NCI-H1930 (cell line): ENCODE measurements at places on chromosomes 11 and 22.

- DNase-seq = no peak
Measured at GRCh38 chr11:118028626-118029025, 42.4 kb downstream of the IL10RA start.

- no peak for DNase-seq
Measured at GRCh38 chr11:62559204-62559603, 12.6 kb upstream of the AHNAK start.

DNA sequence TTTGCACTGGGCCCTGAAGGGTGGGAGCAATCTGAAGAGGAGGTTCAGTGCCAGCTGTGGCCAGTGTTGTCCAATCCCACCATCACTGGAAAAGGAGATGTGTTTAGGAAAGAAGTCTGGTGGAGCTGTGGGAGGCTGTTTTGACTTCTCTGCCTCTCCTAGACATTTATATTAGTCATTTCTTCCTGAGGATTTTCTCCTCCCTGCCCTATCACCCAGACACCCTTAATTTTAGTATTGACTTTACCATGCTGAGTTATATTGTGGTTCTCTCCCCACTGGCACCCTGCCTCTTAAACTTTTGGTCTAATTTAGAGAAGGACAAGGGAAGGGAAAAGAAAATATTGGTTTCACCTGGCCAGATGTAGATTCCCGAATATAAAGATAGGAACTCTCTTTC is 159.1 kb downstream of the WNT11 start:
- DNase-seq = no peak

DNA sequence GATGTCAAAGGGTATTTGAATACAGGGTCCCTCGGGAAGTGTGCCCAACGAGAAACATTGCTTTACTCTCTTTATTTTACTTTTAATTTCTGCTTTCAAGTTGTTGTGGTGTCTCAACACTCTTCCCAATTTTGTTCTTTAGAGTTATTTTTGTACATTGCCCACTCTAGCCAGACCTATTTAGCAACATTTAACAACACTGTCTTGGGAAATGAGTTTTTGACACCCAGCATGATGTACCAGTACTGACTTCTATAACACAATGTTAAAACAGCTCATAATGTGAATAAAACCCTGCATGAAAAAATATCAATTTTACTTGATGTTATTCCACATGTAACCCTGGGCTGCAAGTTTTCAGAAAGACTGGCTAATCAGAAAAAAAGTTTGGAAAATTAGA is 350.2 kb upstream of the PITPNB start:
- no peak for DNase-seq

- no peak for DNase-seq
Measured at GRCh38 chr22:40340044-40340443, 6.3 kb upstream of the ADSL start.

DNA sequence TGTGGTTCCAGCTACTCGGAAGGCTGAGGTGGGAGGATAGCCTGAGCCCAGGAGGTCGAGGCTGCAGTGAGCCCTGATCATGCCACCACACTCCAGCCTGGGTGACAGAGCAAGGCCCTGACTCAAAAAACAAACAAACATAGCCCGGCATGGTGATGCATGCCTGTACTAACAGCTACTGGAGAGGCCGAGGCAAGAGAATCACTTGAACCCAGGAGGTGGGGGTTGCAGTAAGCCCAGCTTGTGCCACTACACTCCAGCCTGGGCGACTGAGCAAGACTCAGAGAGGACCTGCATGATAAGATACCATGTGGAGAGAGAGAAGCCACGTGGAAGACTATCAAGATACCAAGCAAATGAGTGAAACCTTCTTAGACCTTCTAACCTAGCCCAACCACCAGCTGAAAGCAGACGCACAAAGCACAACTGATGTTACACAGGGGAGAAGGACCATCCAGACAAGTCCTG is 36.1 kb downstream of the AMBRA1 start:
- no peak for DNase-seq

DNA sequence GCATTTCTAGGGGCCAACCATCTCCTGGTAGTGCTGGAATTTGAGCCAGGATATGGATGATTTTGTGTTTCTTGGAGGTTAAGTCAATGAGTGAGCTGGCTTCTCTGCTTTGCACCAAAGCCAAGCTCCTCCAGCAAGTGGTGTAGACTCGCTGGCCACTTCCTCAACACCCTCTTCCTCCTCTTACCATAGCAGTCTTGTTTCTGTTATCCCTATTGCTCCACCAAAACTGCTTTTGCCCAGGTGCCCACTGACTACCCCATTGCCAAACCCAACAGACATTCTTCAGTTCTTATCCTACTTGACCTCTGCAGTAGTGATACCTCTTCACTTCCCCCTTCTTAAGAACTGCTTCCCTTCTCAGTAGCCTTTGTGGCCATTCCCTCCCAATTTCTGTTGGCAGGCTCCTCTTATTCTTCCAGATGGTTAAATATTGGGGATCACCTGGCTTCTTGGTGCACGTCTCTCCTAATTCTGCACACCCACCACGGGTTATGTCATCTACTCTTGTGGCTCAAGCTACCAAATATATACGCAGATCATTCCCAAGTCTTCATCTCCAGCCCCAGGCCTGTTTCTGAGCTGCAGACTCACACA is 7.0 kb upstream of the PRG2 start:
- DNase-seq = no peak

DNA sequence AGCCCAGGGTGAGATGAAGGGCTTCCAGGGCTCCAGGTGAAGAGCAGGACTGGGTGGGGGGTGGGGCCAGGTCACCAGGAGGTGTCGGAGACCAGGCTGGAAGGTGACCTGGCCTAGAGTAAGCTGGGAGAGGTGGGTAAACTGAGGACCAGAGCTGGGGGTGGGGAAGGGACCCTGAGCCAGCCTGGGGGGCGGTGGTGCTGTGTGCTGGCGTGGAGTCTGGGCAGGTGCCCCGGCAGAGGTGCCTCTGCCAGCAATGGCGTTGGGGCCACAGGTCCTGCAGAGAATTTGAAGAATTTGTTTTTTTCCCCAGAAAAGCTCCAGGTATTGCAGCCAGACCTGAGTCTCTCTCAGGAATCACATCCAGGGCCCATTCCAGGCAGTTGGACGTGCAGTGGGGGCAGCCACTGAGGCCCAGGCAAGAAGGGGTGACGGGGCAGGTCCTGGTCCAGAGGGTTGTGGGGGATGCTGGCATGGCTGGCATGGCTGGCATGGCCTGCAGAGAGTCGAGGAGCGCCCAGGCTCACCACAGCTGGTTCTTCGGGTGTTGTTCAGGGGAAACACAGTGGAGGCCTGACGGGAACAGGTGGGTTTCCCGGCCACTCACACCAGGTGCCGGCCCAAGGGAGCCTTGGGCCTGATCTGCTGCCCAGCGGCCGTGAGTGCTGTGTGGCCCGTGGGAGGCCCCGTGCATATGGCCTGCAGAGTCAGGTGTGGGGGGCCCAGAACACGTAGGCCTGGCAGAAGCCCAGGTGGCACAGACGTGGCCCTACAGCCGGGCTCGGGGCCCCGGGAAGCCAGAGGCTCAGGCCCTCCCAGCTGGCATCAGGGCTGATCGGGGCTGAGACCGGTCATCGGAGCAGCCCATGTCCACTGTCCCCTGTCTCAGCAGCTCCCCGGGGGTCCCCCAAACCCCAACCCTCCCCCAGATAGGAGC is 6.4 kb upstream of the MUC6 start:
- no peak for DNase-seq

- DNase-seq = no peak
Measured at GRCh38 chr22:31344256-31344577, 1.9 kb downstream of the PATZ1 start.

GRCh38 chr11:88231894-88232482 is 56.7 kb upstream of the RAB38 start:
- peak; percentile 6 for DNase-seq

DNA sequence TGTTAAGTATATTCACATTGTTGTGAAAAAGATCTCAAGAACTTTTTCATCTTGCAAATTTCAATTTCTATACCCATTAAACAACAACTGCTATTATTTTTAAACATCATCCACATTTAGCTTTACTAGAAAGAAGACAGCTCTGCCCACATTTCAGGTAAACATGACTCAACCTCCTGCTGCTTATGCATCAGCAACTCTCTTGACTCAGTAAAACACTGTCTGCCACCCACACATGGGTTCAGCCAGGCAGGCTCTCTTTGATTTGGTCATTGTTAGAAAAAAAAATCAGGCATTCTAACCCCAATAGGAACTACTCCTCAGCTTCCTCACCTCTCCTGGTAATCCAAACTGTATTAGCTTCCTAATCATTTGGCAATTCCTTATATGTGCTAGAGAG is 5.1 kb upstream of the ENDOD1 start:
- DNase-seq = no peak
